CD4-positive, alpha-beta T cell (primary cell): ENCODE measurements at places on chromosomes 1 and 21.

DNA sequence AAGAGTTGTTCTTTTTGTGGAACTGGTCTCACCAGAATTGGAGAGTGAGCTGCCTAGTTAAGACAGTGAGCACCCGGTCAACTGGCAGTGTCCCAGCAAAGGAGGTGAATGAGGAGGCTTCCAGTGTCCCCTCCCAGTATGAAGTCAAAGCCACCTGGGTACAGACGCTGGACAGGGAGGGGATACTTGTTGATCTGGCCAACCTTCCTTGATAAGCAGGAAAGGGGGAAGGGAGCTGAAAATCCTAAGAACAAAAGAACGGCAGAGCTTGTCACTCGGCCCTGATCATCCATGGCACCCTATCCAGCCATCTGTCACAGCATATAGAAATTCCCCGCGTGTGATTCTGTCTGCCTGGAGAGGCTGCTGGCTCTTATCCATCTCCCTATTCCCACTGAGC lies 91.5 kb downstream of the SSBP3 start:
- no peak for DNase-seq

DNA sequence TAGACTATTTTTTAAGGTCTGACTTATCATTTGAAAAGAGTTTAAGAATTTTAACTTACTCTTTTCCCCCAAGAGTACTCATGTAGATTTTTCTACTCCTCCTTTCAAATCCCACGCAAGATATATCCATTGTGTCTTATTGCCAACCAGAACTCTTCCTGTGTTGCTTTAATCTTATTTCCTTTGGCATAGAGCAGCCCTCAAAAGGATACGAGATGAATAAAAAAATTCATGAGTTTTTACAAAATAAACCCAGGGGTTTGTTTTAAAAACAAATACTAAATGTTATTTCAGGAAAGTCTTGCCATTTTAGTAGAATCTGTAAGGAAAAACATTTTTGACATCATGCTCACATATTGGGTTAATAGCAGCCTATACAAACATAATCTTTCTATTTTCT lies 543.2 kb upstream of the CXADR start:
- DNase-seq: no peak

GRCh38 chr1:78501203-78501602 lies 10.4 kb downstream of the PTGFR start:
- DNase-seq: no peak

- DNase-seq: no peak
Observed at GRCh38 chr1:70528590-70529333, 117.7 kb downstream of the CTH start.

- no peak for DNase-seq
Observed at GRCh38 chr1:37821481-37821880, 13.5 kb upstream of the YRDC start.

- no peak for DNase-seq
Observed at GRCh38 chr1:228905701-228906101, 170.4 kb downstream of the RHOU start.

DNA sequence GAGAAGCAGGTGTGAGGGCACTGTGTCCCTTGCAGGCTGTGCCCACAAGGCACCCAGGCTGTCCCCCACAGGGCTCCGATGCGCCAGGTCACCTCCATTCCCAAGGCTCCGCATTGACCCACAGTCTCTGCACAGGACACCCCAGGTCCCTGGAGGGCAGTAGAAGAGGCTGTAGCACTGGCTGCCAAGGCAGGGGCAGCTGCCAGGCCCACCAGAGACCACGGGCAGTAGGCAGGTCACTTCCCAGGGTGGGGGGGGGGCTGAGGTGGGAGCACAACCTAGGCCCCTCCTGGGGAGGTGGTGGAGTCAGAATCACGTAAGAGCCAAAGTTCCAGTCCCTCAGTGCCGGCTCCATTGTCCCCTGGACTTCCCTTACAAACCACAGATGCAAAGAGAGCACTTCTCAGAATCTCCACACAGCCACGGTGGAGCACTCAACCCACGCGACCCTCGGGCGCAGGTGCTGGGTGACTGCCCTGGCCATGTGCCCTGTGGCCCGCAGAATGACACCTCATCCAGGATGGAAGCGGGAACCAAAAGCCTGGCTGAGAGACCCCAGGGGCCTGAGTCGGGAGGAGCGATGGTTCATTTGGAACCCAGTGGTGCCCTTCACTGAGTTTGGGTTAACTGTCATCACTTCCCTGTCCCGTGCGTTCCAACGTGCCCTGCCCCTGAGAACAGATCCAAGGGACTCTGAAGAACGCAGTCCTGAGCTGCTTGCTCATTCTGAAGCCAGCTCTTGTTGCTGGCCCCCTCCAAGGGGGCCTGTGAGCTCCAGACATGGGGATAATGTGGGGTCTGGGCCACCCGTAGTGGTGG lies 69.7 kb upstream of the PDE9A start:
- DNase-seq: no peak

DNA sequence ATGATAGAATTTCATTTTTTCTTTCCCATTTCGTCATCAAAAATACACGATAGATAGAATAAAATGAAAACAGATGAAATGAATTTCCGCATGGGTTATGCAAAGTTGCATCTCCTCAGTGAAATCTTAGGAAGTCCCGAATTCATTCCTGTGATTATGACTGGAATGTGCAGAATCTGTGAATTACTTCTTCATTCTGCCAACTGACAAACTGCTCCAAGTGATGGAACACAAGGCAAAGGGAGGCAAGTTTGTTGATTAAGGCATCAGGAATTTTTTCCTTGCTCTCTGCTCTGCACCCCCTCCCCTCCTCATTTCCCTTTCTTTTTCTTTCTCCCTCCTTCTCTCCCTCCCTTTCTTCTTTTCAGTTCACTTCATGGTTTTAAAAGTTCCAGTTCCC lies 37.0 kb upstream of the ADGRL4 start:
- no peak for DNase-seq

DNA sequence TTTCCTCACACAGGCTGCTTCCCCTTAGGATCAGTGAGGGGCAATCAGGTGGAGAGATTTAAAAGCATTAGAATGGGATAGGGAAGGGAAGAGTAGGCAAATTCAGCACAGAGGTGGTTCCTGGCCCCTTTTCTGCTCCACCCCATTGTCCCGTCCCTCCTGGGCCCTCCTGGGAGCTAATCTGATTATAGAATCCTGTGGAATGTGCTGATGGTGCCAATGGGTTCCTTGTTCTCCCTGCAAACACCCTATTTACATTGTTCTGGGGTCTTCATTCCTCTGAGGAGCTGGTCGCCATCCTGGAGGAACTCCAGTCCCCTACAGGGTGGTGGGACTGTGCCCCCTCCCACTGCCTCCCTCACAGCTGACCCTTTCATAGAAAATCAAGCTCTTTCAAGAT lies 34.4 kb upstream of the LRP8 start:
- no peak for DNase-seq

DNA sequence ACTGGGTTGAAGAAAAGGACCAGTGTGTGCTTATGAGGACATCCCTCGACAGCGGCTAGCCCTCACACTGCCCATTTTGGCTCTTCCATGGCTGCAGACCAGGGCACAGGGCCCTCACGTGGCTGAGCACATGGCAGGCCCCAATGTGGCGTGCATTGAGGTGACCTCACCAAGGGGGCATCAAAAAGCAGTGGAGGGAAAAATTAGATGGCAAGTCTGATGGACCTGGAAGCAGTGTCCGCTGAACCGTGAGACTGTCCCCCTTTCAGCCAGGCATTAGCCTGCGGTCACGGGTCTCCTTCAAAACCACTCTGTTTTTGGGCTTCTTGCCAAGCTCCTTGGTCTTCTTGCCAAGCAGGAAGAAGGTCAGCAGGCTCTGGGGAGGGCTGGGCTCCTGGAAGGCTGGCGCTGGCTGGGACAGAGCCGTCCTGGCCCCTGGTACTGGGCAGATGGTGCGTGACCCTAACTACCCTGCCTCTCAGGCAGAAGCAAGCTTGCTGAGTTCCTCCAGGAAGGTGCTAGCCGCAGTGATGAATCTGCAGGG lies 30.8 kb downstream of the TRIM67 start:
- DNase-seq: no peak
